ENCODE measurements at places on chromosomes 16 and 17.

DNA sequence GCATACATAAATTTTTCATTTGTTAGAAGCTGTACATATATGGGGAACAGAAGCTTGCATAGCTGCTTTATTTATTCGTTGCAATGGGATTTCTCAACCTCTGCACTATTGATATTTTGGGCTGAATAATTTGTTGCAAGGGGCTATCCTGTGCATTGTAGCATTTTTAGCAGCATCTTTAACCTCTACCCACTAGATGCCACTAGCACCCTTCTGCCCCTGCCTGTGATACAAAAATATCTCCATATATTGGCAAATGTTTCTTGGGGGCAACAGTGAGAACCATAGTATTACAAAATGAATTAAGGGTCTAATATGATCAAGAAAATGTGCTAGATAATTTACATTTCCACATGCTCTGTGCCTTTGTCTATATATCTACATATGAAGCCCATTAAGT, 1401.0 kb downstream of the CDH11 start:
- DNase-seq = no peak

GRCh38 chr16:19085679-19086200, 18.3 kb downstream of the COQ7 start:
- no peak for DNase-seq

DNA sequence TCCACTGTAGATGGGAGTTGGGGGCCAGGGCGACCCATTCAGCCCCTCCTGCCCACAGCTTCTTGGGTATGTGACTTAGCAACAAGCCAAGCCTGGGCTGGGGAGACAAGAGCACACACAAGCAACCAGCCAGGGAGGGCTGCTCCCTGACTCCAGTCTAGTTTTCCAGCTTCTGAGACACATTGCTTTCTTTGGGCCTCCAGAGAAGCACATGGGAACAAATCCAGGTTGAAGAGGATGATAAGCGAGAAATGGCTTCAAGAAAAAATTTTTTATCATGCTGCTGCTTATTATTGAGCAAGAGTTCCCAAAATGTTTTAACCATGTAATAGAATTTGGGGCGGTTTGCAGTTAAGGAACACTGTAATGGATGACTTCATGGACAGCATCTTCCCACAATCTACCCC, 173.7 kb downstream of the SOX9 start:
- DNase-seq = no peak

GRCh38 chr17:44557651-44558285, 484 bp downstream of the FZD2 start:
- DNase-seq = peak; percentile 22

- DNase-seq = peak; percentile 24
These were observed 7.1 kb upstream of the BAIAP2 start for GRCh38 chr17:81027591-81028505.

- no peak for DNase-seq
These were observed 41.6 kb downstream of the MYO1D start for GRCh38 chr17:32835291-32835761.

DNA sequence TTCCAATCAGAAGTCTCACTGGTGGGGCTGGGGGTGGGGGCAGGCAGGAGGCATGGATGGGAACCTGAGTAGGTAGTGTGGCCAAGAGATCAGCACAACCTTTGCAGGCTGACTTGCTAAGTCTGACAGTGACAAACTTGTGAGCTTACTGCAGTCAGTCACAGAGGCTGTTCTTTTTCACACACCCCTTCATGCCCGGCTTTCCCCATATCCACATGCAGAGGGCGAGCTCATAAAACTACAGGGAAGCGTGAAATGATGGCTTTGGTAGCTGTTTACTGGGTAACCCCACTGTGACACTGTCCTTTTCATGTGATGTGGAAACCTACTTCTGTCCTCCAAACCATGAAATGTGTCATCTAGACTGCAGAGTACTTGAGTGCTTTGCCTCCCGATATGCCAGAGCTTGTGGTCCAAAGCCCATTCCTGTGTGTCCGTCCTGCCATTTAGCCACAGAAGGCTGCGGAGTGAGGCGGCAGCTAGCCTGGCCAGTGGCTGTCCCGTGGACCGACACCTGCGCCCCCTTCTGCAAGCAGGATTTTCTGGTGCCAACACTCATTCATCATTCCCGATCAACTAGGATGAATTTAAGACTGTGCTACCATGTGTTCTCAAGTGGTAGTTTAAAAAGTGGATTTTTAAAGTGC, 9.8 kb downstream of the GEMIN4 start:
- DNase-seq = no peak
